ENCODE measurements at places on chromosomes 2 and 18. TPM values are rescaled to one million over a fixed set of nuclear protein-coding genes. Genes with fewer than 3 reads are reported as not detected.

DNA sequence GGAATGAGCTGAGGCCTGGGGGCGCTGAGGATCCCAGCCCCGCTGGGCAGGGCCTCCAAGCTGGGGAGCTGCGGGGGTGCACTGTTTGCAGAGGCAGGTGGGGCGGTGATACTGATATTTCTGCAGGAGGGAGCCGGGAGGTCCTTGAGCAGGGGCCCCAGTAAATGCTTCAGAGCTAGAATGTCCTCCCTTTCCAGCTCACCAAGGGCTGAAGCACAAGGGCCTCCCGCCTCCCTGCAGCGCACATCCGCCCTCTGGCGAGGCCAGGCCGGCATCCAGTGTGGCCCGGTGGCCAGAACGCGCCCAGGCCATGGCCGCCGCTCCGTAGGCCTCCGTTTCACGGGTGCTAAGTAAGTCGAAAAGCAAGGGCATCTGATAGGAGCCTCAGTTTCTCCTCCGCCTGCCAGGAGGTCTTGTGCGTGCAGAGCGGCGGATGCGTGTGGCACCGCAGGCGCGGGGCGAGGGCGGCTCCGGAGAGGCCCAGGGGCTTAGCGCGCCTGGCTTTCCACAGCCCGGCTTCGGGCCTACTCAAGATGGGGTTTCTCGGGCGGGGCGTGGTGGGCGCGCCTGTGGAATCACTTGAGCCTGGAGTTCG is 29.5 kb upstream of the CHMP1B start:
- DNase-seq, result no peak

- DNase-seq, result no peak
Observed at GRCh38 chr2:100483895-100484294, 13.6 kb downstream of the NMS start.

DNA sequence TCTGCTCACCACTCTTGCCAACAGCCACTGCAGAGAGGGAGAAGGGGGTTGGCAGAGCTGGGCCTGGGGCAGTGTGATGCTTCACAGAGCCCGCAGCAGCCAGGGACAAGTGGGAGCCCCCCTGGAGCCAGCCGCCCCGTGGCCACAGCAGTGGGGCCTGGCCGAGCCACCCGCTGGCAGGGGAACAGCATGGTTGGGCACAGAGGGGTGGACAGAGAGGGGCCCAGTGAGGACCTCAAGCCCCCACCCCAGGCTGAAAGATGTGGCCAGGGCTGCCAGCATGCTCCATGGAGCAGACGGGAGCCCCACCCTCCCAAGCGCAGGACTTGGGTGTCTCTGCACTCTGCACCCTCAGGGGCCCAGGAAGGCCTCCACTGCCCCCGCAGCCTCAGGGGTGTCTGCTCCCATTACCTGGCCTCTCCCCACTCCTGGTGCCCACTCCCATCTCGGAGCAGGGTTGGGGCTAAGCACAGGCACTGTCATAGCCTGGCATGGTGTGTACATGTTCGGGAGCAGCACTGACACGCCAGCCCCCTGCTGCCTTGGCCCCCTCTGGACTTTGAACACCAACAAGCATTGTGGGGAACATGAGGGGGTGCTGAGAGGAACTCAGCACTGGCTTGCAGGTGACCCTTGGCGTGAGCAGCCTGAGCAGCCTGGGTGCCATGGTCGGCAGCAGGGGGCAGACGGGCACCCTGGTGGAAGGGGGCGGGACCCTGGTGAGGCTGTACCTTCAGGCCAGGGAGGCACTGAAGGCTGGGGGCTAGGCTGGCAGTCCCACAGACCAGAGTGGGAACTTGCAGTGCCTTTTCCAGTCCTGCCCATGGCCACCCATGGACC is 279.6 kb upstream of the CYP26B1 start:
- DNase-seq, result no peak

CLHC1 gene
- total RNA-seq, result 18.5 TPM

STK17B gene
- total RNA-seq, result 24.2 TPM

- no peak for DNase-seq
Observed at GRCh38 chr2:174465327-174465726, 21.5 kb downstream of the GPR155 start.

DNA sequence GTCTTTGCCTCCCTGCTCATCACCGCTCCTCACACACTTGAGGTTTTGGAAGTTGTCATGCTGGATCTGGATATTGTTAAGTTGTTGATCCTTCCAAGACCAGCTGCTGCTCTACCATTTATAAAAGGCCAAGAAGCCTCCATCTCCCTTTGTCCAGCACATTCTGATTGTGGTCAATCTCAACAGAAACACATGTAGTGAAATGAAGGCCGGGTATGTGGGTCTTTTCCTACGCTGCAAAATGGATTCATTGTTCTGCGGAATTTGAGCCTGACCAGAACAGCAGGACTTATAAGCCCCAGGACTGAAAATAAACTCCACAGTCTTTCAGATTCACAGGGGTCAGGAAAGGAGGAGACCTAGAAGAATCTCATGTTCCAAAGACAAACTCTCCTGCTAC is 238.4 kb downstream of the CMPK2 start:
- no peak for DNase-seq

- no peak for DNase-seq
Observed at GRCh38 chr18:48943333-48943732, 7.4 kb downstream of the SMAD7 start.

Measured in tongue (tissue), 3 donors.